ENCODE measurements at places on chromosomes 3 and 15.
A peak's percentile ranks its signal among the peaks of the same experiment; 100 is the strongest.

DNA sequence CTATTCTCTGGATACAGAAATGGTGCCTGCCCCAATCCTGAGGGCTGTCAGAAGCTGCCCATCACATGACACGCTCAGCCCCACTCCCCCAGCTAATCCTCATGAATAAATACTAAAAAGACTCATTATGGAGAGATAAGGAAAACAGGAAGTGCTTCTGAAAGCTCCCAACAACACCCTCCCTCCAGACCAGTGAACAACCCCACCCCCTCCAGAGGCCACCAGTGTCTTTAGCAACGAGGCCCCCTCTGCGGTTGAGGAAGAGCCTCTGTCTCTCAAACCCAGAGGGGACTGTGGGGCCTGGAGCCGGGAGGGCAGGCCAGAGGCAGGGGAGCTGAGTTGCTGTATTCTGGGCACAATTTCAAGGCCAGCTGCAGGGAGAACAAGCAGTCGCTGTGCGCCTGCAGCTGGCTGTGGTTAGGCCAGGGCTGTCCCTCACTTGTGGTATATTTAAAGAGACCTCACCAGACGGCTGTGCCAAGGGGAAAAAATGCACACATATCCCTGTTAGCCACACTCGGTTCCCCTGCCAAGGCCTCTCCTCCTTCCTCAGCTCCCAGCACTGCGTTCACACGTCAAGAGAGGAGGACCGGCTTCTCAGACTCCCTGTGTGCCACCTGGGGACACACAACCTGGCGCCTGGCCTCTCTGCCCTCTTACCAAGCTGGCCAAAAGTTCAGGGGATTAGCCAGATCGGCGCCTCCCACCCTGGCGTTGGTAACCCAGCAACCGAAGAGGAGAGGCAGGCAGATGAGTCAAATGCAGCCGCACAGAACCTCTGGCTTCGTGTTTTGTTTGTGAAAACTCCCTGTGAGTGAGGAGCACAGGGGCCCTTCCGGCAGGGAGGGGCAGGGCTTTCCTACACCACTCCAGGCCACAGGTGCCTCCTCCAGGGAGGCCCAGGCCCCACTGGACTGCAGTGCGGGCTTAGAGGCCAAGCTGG, 101.2 kb upstream of the ETV5 start:
- no peak for DNase-seq
- no peak overlapping the region for H3K27ac ChIP-seq
- no peaks in the 10 kb centered on the region for H3K36me3 ChIP-seq
- peaks cover 3% of the 10 kb centered on the region for H3K27me3 ChIP-seq

GRCh38 chr3:131007256-131007655, 19.4 kb downstream of the ASTE1 start:
- H3K27ac ChIP-seq = no peak overlapping the region
- H3K4me3 ChIP-seq = no peak overlapping the region
- no peaks in the 10 kb centered on the region for H3K27me3 ChIP-seq

DNA sequence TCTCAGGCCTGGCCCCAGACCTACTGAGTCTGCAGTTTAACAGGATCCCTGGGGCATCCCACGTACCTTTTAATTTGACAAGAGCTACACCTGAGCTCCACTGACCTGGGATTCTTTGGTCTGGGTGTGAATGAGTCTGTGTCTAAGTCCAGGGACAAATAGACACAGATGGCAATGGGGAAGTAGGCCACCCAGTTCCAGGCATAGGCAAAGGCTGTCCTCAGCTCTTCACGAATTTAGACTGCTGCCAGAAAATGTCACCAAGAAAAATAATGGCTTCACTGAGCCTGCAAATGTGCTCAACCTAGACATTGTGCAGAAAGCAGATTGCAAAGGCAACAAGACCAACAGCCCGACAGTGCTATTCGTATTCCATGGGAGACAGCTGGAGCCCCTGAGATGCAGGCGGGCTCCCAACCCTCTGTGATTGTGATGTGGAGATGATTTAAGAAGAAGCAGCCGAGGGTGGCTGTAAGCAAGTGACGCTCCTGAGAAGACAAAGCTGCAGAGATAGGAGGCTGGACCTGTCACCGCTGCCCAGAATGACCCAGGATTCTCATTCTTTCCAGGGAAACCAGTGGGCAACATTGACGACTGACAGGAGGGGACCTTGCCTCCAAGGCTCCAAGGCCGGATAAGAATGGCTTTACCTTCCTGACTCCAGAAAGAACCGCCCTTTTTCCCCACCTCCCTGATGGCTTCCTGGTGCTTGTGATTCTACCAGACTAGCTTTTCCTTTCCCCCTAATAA, 39.8 kb upstream of the IREB2 start:
- no peak overlapping the region for H3K4me3 ChIP-seq
- no peak for DNase-seq
- H3K36me3 ChIP-seq = no peaks in the 10 kb centered on the region
- H3K27ac ChIP-seq = no peak overlapping the region

DNA sequence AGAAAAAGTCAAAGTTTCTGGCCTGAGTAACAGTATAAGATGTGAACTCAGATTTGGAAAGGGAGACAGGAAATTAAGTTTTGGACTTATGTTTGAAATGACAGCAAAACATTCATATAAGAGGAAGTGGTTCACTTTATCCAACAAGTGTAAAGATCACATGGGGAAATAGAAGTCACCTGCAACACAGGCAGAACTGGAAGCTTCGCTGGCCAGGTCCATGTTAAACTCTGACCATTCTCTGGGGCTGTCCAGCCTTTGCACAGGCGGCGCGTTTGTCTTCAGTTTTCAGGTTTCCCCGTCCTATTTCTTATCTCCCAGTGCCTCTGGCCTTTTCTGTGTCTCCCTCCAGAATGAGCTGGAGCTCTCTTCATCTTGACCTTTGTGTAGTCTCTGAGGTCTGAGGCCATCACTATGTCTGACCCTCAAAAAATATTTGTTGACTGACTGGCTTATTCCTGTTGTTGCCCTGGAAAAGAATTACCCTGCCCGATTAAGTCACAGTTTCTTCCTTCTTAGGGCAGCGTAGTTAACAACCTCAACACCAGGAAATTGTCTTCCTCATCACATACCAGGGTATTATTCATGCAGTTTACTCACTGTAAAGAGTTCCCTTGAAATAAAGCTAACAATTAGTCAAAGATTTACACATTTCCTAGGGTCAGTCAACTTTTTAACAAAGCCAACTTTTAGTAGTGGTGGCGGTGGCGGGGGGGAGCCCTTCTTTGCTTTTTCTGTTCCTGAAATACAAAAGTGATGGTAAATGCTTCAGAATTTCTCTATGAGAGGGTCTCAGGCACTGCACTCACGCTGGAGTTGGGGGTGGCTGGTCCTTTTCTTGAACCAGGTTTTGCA, 959 bp upstream of the RASA2 start:
- peaks cover 47% of the 10 kb centered on the region for H3K4me1 ChIP-seq
- DNase-seq = no peak
- peaks cover 22% of the 10 kb centered on the region for H3K36me3 ChIP-seq
- H3K27me3 ChIP-seq = no peaks in the 10 kb centered on the region
- H3K27ac ChIP-seq = peak overlapping the region; percentile 86

- no peak for DNase-seq
- no peak overlapping the region for H3K4me3 ChIP-seq
- H3K27me3 ChIP-seq = no peaks in the 10 kb centered on the region
- no peaks in the 10 kb centered on the region for H3K4me1 ChIP-seq
Observed at GRCh38 chr3:145094355-145094941, 1066.5 kb downstream of the PLOD2 start.

GRCh38 chr3:126375835-126376331, 18.7 kb upstream of the KLF15 start:
- H3K4me1 ChIP-seq = no peaks in the 10 kb centered on the region
- no peak for DNase-seq
- H3K36me3 ChIP-seq = no peaks in the 10 kb centered on the region
- no peaks in the 10 kb centered on the region for H3K27me3 ChIP-seq
- no peak overlapping the region for H3K27ac ChIP-seq
- H3K4me3 ChIP-seq = no peak overlapping the region

DNA sequence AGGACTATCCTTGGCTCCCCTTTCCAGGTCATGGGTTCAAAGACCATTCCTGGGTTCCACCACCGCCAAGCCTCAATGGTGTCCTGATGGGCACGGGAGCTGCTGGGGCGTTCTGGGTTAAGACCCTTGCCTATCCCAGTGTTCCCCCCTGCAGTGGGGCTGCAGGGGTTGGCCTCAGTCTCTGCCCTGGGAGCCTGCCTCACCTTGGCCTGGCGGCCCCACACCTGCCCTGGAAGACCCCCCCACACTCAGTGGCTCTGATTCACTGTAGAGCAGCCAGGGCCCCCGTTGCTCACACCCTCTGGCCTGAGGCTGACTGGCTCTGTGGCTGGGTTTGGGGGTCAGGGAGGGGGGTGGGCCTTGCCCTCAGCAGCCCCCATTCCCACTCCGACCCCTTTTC, 22.0 kb downstream of the C15orf39 start:
- no peak overlapping the region for H3K4me3 ChIP-seq
- no peaks in the 10 kb centered on the region for H3K36me3 ChIP-seq
- no peak overlapping the region for H3K27ac ChIP-seq
- H3K4me1 ChIP-seq = no peaks in the 10 kb centered on the region
- no peak for DNase-seq

DNA sequence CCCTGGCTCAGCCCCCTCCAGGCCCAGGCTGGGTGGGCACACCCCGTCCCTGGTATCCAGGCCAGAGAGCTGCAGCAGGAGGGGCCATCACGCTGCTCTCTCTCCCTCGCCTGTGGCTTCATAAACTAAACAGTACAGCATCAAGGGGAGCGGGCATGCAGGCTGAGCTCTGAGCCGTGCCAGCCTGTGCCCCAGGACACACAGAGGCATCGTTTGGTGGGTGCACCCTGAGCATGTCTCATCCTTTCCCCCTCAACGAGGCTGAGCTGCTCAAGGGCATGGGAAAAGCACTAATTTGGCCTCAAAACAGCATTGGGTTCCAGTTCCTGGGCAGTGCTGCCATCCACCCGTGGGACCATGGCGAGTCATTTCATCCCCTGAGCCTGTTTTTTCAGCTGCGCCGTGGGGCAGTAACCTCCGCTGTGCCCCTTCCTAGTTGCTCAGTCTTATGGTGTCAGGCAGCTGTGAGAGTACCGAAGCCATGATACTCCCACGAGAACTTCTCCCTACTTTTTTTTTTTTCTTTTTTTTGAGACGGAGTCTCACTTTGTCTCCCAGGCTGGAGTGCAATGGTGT, 79.6 kb downstream of the CPN2 start:
- no peak for DNase-seq
- H3K4me3 ChIP-seq = no peak overlapping the region
- H3K27me3 ChIP-seq = peaks cover 8% of the 10 kb centered on the region
- no peak overlapping the region for H3K27ac ChIP-seq

DNA sequence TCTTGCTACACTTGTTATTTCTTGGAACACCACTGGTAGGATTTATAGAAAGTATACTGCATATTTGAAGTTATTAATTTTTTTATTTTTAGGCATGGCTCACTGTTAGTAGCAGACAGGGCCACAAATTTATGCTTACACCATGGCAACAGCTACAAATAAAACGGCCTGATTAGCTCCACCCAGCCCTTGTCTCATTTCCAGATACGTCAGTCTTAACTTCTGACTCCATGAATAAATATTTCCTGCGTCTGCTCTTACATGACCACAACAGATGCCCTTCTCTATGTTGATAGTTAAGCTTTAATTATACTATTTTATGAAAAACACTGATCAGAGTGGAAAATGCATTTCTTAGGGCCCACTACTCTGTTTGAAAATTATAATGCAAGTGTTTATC, 62.3 kb upstream of the CPOX start:
- H3K4me1 ChIP-seq = peaks cover 4% of the 10 kb centered on the region
- peaks cover 16% of the 10 kb centered on the region for H3K27me3 ChIP-seq
- no peaks in the 10 kb centered on the region for H3K36me3 ChIP-seq
- DNase-seq = no peak

- no peak for DNase-seq
- peak overlapping the region; percentile 56 for H3K27ac ChIP-seq
- H3K36me3 ChIP-seq = peaks cover 71% of the 10 kb centered on the region
Observed at GRCh38 chr3:111577798-111578685, 17.1 kb downstream of the ZBED2 start.

DNA sequence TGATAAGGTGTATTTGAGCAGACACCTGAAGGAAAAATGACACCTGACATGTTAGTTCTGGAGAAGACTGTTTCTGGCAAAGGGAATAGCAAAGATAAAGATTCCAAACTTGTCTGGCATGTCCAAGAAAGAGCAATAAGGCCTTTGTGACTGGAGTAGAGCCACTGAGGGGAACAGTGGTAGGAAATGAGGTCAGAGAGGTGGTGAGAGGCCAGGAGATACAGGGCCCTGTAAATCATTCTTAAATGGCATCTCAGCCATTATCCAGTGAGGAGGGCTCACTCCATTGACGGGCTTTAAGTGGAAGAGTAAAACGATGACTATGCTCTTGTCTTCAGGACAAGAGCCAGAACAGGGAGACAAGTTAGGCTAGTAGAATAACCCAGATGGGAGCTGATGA, 4.5 kb downstream of the SLC49A4 start:
- H3K36me3 ChIP-seq = peaks cover 5% of the 10 kb centered on the region
- H3K27me3 ChIP-seq = no peaks in the 10 kb centered on the region
- H3K4me1 ChIP-seq = peaks cover 12% of the 10 kb centered on the region
- H3K4me3 ChIP-seq = no peak overlapping the region
- no peak for DNase-seq
- no peak overlapping the region for H3K27ac ChIP-seq
